ENCODE measurements at places on chromosomes 3 and 15.

GRCh38 chr15:54580643-54581042, 602.4 kb downstream of the UNC13C start:
- no peak for DNase-seq

GRCh38 chr15:79962178-79962577, 8.8 kb downstream of the BCL2A1 start:
- DNase-seq: no peak

GRCh38 chr3:177569875-177570657, 372.8 kb upstream of the TBL1XR1 start:
- no peak for DNase-seq

- no peak for DNase-seq
Observed at GRCh38 chr15:62334536-62334935, 169.5 kb upstream of the C2CD4B start.

GRCh38 chr3:177519588-177519987, 322.3 kb upstream of the TBL1XR1 start:
- DNase-seq: no peak

GRCh38 chr15:101694261-101694660, 30.0 kb downstream of the TARS3 start:
- DNase-seq: no peak

DNA sequence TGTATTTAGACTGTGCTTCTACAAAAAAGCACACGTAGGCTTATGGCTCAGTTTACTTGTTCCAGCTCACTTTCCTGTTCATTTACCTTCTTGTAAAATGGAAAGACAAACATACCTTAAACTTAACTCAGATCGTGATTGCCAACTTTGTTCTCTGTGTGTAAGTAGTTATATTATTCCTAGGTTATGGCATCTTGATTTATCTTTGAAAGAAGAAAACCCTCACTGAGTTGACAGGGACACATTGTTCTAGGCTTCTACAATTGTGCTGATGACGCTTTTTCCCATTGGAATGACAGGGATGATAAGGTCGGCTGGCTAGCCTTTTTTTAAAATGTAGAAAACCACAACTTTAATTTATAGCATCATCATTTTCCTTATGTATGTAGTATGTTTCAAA, 140.7 kb downstream of the IGF1R start:
- DNase-seq: no peak

DNA sequence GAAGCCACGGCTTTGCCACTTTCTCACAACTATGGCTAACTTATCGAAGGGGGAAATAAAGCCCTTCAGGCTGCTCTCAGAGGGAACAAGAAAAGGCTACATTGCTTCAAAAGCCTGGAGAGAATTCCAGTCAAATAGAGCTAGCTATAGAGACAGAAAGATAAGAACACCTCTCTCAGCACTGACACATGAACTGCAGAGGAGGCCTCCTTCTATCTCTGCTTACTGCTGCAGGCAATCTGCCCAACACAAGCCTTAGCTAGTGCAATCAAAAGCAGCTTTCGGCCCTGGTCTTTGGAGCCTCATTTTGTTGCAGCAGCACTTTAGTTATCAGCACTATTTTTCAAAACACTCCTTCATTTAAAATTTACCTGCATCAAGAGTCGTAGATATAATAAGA, 118.4 kb upstream of the ROBO1 start:
- DNase-seq: no peak

DNA sequence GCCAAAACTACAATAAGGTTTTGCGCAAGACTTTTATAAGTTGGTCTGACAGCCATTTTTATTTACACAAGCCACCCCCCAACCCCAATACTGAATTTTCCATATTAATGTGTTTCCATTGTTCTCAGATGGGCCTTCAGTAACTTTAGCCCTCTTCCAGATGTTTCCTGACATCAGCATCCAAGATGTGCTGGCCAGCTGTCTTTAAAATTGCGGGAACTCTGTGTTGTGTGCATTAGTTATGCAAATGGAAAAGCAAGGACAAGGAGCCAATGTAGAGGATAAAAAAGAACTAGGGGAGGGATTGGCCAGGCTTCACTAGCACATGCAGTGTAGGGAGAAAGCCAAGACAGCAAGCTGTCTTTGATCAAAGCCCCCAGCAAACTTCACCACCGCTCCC, 45.4 kb downstream of the COMMD2 start:
- no peak for DNase-seq

- DNase-seq: no peak
Observed at GRCh38 chr3:52324676-52325075, 8.6 kb downstream of the DNAH1 start.

DNA sequence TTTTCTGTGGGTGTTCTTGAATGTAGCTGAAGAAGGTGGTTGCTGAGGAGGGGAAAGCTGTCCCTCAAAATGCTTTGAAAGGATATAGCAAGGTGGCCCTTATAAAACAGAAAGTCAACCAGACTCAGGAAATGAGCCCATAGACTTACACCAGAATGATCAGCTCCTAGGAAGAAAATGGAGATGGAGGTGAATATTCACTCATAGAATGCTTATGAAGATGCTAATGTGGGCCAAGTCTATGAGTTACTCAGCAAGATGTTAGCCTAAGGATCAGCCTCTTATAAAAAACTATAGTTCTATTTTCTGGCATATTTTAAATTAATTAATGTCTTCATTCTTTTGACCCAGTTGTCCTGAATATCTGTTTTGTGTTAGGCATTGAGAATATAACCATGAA, 1054.0 kb downstream of the AGBL1 start:
- no peak for DNase-seq

DNA sequence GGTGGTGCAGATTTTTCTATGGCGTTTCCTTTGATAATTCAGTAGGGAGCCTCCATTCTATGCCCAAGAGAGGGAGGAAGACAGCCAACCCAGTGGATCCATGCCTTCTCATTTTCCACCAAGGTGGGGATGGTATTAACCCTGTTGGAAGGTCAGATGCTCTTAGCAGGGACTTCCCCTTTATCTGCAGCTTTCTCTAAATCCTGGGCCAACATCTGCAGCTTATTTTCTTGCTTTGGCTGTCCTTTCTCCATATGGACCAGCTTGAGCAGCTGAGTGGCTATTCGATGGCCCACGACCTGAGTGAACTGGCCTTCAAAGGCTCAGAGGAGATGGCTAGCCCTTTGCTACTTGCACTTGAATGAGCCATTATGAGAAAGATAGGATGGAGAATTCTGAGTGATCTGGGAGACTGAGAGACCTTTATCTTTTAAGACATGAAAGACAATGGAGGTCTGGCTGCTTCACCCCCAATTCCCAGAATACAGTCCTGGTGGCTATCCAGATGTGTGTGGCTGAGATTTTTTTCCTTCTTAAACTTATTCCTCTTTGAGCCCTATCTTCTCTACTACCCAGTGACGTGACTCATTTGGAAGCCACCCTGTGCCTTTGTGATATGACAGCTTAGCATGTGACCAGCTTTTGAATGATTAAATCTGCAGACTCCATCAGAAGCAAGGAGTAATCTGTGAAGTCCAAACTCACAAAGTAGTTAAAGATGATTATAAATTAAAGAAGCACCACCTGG, 39.6 kb upstream of the TRAK1 start:
- no peak for DNase-seq

DNA sequence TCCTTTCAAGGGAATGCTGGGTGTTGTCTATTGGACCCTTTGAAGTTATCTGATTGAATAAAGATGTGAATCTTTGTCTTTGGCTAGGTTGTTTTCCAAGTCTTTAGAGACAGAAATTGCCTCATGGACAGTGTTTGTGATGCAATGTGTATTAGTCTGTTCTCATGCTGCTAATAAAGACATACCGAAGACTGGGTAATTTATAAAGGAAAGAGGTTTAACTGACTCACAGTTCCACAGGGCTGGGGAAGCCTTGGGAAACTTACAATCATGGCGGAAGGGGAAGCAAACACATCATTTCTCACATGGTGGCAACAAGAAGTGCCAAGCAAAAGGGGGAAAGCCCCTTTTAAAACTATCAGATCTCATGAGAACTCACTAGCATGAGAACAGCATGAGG, 88.8 kb upstream of the PLXND1 start:
- DNase-seq: no peak

DNA sequence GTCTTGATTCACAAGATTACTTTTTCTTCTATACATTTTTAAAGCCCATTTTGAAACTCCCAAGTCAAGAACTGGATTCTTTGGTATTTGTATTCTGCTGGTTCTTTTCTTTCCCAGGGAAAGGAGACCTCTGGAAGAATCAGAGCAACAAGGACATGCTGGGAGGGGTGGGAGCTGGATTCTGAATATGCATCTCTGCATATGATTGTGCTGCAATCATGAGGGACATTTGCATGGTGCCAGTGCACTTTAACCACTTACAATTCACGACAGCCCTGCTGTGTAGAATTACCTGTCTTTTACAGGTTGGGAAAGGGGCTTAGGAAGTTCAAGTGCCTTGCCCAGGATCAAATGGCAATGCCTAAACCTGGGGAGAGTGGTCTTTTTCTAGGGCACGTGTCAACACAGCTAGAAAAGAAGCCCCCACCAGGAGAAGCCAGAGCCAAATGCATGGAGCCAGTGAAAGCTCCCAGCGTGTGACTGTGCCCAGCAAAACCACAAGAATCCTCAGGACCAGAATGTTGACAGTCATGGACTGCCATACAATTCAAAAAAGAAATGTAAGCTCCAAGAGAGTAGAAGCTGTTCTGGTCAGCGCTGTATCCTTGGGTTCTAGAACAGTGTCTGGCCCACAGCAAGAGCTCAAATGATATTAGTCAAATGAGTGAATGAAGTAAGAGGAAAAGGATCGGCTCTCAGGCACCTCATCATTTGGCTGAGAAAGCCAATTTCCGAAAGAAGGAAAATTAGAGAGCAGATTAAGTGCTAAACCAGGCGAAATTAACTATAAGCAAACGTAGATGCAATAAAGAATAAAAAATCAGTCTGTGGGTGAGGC, 84.5 kb upstream of the MEF2A start:
- no peak for DNase-seq

DNA sequence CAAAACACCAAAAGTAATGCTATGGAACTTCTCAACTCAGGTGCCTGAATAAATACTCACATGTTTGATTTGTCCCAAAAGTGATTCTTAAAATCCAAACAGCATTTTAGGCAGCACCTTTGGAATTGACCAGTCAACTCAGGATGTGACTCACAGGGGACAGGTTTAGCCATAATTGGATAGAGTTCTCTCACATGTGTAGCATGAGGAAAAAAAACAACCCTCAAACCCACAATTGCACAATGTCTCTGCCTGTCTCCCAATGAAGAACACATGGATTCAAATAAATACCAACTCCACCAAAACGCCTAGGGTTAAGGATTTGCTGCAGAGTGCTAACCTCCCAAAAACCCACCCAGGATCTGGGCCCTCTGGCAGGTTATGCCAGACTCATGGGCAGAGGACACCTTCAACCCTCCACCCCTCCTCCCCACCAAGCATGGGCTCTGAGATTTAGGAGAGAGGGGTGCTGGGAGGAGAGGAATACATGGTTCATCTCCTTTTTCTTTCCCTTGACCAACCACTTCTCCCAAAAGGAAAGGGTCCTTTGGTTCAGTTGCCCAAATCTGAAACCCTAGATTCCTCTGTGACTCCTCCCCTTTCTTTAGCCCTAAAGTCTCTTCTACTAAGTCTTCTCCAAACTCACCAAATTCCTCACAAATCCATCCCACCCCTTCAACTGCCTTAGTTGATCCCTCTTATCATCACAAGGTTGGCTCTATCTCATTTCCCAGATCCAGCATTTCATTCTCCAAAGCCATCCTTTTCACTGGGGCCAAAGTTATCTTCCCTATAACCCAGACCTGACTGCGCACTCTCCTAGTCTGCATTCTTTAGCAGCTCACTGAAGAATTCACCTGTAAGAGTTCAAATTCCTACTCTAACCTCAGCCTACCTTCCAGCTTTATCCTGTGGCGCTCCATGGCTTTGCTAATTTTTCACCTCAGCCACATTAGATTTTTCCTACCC, 7.7 kb downstream of the RYK start:
- no peak for DNase-seq

GRCh38 chr3:131323014-131323413, 58.6 kb upstream of the NUDT16 start:
- no peak for DNase-seq

- DNase-seq: no peak
Observed at GRCh38 chr3:82942041-82942440, 1180.6 kb upstream of the GBE1 start.

- DNase-seq: no peak
Observed at GRCh38 chr3:194906229-194906629, 220.5 kb downstream of the FAM43A start.

GRCh38 chr15:74373056-74373650, 5.7 kb upstream of the CYP11A1 start:
- DNase-seq: no peak

DNA sequence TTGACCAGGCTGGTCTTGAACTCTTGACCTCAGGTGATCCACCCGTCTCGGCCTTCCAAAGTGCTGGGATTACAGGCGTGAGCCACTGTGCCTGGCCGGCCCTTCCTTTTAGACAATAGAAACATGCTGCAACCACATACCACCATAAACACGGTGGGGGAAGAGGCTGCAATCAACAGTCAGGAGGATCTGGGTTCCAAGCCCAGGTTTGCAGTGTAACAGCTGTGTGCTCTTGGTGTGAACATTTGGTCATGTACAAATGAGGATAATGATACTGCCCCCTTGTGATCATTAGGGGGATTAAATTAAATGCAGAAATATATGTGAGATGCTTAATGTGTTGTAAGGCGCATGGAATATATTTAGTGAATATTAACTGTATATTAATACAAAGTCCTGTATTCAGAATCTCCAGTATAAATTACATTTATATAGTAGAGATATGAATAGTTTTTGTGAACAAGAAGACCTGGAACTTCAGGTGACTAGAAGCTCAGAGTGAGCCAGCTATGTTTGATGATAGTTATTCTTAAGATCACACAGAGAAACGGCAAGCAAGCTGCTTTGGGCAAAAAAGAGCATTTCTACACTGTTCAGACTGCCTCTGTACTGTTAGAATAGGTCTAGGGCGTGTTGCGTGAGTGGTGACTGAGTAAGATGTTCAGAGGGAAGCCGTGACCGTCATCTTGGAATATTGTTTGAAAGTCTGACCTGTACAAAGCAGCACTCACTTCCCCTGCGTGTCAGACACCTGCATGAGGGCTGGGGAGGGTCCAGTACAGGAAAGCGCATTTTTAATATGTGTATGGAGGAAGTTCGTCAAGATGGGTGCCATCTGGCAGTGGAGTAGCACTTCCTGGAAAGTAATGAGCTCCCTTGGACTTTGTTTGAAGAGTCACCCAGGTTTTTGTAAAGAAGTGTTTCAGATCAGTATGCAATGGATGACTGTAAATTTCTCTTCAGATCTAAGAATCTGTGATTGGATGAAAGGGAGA, 125.8 kb downstream of the PGPEP1L start:
- DNase-seq: no peak

- DNase-seq: no peak
Observed at GRCh38 chr15:98635848-98636247, 12.5 kb upstream of the IGF1R start.

DNA sequence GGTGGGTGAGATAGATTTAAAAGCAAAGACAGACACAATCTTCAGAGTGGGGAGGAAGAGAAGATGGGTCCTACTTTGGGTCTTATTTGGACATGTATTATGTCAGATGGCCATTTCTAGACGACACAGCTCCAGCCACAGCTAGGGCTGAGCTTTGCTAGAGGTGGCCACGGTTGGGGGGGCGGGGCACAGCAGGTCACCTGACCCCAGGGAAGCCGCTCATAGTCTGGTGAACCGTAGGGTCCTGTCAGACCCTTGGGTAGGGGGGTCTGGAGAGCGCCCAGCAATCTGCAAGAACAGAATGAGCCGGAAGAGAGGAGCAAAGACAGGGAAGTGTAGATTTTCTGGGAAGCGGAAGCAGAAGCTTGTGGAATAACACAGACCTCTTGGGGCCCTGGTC, 6.6 kb downstream of the EPB42 start:
- DNase-seq: no peak

GRCh38 chr3:43769097-43769884, 78.6 kb downstream of the ABHD5 start:
- peak; percentile 60 for DNase-seq

- no peak for DNase-seq
Observed at GRCh38 chr15:83323296-83323711, 38.8 kb upstream of the BNC1 start.
